ENCODE measurements at places on chromosomes 12 and 14.

- no peak for DNase-seq
Observed at GRCh38 chr12:105026411-105026810, 40.3 kb downstream of the NOPCHAP1 start.

GRCh38 chr12:102051431-102051965 lies 10.3 kb downstream of the WASHC3 start:
- no peak for DNase-seq

- no peak for DNase-seq
Observed at GRCh38 chr14:33686218-33686617, 264.7 kb downstream of the EGLN3 start.

- no peak for DNase-seq
Observed at GRCh38 chr14:58844544-58844943, 206.8 kb downstream of the DACT1 start.

GRCh38 chr14:102770147-102771123 lies 6.8 kb upstream of the TRAF3 start:
- no peak for DNase-seq

DNA sequence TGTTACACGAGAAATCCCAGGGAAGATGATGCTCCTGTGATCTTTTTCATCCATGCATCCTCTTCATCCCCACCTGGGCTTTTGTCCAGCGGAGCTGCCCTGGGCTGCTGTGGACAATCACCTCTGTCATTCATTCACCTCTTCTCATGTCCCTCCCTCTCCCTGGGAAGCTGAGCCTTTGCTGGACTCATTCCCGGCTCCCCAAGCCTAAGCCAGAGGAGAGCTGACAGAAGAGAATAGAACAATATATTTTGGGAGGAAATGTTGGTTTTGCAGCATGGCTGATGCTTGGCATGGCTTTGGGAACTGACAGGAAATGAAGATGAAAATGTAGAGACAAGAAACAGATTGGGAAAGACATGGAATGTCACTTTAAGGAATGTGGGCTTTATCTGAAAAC lies 177.4 kb downstream of the DICER1 start:
- DNase-seq: no peak

GRCh38 chr14:77529213-77529612 lies 30.6 kb upstream of the ISM2 start:
- DNase-seq: no peak

GRCh38 chr12:11524446-11524845 lies 125.0 kb upstream of the ETV6 start:
- DNase-seq: no peak
